ENCODE measurements at places on chromosomes 5 and 9.

GRCh38 chr5:41908374-41909079 lies 4.4 kb downstream of the RIMOC1 start:
- no peak for DNase-seq

DNA sequence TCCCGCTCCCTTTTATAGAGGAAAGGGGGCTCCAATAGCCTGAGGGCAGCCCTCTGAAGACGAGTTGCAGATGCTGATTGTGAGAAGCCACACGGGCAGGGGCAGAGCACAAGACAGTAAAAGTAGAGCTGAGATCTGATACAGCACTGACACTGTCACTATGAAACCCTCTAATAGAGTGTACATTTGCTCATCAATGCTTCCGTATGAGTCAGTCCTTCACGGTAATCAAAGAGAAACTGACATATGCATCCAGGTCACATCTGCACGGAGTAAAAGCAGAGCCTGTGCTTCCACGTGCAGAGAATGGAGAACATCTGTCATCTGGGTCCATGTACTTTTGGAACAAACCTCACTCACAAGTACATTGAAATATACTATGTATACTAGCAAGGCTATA lies 60.6 kb upstream of the TMEM215 start:
- DNase-seq: no peak

GRCh38 chr9:107386396-107386795 lies 103.2 kb downstream of the KLF4 start:
- no peak for DNase-seq

- no peak for DNase-seq
Observed at GRCh38 chr9:27184556-27185351, 75.7 kb downstream of the TEK start.

GRCh38 chr9:124242331-124243194 lies 15.2 kb upstream of the NEK6 start:
- no peak for DNase-seq

- no peak for DNase-seq
Observed at GRCh38 chr5:1770443-1770802, 29.2 kb downstream of the MRPL36 start.

DNA sequence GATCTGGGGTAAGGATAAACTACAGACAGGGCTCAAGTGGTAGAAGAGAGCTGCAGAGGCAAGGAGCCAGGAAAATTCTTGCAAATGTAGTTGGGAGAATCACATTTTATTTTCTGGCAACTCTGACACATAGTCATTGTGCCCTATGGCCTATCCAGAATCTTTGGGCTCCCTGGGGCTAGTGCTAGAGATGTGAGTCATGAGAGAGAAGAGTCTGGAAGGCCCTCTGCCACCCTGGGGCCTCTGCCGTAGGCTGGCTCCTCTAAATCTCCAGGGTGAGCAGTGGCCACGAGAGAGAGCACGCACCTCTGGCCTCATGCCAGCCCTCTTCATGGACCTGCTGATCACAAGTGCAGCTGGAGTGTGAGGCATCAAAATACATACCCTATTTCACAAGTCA lies 74.3 kb upstream of the SSBP2 start:
- no peak for DNase-seq

GRCh38 chr9:84296146-84296843 lies 44.3 kb downstream of the SLC28A3 start:
- no peak for DNase-seq

- DNase-seq: no peak
Observed at GRCh38 chr5:64766941-64767340, 1.6 kb downstream of the SREK1IP1 start.

- DNase-seq: no peak
Observed at GRCh38 chr9:109593612-109594011, 95.5 kb upstream of the PTPN3 start.

DNA sequence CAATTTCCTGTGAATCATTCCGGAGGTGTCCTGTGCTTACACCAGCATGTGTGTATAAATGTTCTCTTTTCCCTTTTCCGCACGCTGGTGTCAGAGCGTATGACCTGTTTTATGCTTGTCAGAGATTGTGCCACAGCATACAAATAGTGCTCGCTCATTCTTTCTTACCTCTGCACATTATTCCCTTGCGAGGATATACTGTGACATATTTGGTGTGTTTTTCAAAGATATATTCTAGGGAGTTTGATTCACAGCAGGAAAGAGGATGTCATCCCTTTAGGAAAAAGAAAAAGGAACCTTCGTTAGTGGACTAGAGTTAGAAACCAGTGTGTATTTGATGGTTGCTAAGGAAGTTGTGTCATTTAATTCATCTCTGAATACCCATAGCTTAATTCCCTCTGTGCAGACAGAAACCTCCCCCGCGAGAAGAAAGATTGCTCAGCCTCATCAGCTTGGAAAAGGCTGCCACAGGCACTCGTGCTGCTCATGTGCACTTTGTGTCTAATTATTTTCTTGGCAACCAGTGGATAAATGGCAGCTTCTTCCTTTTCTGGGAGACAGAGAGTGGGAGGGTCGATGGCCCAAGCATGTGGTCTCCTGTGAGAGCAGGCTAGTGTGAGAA lies 14.7 kb upstream of the CCIN start:
- DNase-seq: no peak

- no peak for DNase-seq
Observed at GRCh38 chr5:9189681-9190080, 356.2 kb downstream of the SEMA5A start.

DNA sequence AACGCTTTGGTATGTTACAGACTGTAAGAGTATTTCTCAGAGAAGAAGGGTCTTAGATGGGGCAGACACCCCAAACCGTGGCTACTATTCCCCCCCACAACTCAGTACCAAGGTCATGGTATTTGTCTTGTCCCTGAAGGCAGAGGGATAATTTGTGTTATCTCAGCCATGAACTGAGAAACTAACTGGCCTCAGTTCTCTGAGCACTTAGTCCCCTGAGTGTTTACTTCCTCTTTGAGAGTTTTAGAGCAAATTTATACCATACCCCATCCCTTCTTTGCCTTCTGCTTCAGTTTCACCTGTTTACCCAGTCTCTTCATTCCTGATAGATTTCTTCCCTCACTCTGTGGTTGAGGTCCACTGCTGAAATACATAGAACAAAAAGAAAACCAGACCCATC lies 183.9 kb downstream of the LRRC70 start:
- DNase-seq: no peak

GRCh38 chr9:95509851-95510708 lies 6.7 kb downstream of the PTCH1 start:
- DNase-seq: no peak

GRCh38 chr9:81293651-81294050 lies 395.7 kb downstream of the TLE1 start:
- no peak for DNase-seq

DNA sequence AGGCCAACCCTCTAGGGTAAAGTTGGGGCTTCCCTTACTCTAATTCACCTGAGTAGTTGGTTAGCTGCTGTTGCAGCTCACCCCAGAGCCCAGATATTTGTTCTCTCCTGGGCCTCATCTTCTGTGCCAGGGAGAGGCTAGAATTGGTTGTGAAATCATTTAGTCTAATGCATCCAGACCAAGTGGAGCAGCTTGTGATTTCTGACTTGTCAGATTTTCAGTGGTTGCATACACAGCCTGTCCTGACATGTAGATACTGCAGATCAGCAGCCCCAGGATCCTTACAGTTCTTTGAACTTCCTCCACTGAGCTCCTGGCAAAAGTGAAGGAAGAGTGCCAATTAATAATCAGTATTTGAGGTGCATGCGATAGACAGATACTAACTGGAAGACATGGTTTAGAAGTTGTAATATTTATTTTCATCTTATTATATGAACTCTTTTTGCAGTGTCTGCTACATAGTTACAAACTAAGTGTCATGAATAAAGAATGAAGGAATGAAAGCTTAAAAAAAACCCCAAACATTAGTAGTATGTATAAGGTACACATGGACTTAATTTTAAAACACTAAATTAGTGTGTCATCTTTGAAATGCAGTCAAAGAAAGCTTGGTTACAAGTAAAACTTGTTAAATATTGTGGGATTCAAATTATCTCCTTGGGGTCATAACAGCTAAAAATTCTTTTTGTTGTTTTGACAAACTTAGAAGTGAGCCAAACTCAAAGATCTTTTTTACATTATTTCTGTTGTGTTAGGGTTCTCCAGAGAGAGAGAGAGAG lies 128.5 kb downstream of the VPS13A start:
- DNase-seq: no peak

DNA sequence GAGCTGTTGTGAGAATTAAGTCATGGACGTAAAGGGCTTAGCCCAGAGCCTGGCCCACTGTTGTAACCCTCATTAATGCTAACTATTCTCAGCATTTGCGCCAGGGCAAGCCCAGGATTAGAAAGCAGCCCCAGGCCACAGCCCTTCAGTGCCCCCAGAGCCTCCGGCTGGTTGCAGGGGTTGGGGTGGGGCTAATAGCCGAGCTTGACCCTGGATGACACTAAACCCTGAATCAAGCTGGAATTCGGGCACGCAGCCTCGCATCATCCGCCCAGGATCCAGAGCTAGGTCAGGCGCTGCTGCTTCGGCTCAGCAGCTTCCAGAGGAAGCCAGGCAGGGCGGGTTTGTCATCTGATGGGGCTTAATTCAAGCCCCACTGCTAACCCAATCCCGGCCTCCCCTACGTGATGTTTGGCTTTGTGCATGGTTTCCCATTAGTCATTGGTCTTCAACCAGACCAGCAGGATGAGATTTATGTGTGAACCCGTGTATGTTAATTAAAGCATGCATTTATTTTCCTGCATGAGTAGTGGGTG lies 1.2 kb upstream of the MEGF9 start:
- DNase-seq: no peak

DNA sequence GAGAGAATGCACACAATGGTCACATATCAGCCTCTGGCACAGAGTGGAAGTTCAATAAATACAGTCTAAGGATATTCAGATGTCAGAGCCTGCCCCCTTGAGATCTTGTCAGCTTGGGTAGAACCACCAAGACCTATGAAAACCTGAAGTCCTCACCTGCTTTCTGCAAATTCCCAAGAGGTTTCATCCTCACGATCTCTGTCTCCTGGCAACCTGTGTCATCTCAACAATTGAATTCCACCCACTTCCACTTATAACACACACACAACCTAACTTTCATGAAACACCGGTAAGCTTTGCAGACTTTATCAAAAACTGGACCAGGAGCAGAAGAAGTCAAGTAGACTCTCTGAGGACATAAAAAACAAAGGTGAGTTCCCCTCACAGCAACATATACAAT lies 151.6 kb upstream of the SLC30A5 start:
- no peak for DNase-seq

DNA sequence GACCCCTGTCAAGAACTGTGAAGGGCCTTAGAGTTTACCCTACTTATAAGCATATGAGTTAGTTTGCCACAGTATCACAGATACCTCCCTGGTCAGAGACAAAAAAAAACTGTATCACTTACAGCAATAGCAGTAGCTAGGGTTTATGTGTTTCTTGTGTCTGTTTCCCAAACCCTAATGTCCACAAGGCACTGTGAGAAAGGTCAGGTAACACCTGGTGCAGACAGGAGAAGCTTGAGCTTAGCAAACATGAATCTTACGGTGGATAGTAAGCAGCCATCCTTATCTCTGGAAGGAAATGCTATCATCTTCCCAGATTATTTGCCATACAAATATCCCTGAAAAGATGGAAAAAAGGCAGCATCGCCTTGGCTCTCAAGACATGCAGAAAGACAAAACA lies 208.5 kb upstream of the KCNN2 start:
- DNase-seq: no peak

GRCh38 chr5:60226128-60226527 lies 332.6 kb upstream of the PDE4D start:
- no peak for DNase-seq

DNA sequence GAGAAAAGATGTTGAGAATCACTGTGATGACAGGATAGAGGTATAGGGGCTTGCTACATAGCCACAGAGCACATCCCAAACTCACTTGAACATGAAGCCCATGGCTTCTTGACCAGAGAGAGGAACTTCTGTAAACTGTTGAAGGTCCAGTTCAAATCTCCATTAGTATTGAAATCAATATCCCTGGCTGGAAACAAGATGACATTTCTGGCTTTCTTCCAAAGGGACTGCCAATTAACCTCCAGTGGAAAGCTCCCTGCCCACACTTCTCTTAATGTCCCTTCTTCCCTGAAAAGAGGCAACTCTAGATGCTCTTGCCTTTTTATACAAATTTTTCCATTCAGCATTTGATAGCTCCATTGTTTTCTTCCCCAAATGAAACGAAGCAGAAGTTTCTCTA lies 612.1 kb downstream of the EBF1 start:
- DNase-seq: no peak

- DNase-seq: no peak
Observed at GRCh38 chr5:6715271-6715670, 2.0 kb downstream of the TENT4A start.

- no peak for DNase-seq
Observed at GRCh38 chr5:135569755-135570452, 8.9 kb downstream of the CXCL14 start.

DNA sequence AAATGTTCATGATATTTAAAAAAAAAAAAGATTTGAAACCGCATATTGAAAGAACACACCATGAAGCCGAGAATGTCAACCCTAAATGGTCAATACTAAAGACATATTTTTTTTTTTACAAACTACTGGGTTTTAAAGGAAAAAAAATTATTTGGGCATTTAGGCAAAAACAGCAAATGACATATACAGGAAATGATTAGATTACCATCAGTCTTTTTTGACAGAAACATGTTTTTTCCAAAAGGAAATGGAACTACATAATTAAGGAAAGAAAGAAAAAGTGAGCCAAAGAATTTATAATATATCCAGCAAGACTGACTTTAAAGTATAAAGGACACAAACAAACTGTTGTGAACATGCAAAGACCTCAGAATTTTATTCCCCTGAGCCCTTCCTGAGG lies 56.7 kb downstream of the RALGPS1 start:
- no peak for DNase-seq

DNA sequence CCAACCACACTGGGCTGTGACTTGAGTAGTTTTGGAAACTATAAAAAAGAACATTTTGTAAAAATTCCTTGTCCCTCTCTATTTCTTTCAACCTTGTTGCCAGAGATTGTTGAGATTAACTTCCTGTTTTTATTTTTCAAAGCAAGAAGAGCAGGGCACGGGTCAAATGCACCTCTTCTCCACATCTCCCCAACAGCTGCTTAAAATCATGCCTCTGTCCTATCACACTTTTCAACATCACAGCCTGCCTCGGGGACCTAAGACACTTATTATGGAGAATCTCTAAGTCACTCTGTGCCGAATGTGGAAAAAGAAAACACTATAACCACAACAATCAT lies 280.3 kb upstream of the TNC start:
- DNase-seq: no peak

DNA sequence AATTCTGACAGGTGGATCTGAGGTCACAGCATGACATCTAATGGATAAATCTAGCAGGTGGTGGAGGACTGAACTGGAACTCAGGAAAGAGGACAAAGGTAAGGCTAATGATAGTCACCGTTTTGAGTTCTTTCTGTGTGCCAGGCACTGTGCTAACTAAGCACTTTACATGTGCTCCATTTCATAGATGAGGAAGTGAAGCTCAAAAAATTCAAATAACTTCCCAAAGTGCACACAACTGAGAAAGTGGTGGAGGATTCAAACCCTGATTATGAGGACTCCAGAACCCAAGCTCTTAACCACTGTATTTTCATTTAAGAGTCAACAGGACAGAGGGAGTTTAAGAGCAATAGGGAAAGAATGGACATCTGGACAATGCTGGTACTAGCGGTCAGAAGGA lies 7.1 kb upstream of the DELE1 start:
- DNase-seq: no peak

Data from activated CD8-positive, alpha-beta memory T cell treated with anti-CD3 and anti-CD28 coated beads for 1 hour (primary cell).